ENCODE measurements at places on chromosomes 4 and X. TPM values are rescaled to one million over a fixed set of nuclear protein-coding genes. Genes with fewer than 3 reads are reported as not detected.

DNA sequence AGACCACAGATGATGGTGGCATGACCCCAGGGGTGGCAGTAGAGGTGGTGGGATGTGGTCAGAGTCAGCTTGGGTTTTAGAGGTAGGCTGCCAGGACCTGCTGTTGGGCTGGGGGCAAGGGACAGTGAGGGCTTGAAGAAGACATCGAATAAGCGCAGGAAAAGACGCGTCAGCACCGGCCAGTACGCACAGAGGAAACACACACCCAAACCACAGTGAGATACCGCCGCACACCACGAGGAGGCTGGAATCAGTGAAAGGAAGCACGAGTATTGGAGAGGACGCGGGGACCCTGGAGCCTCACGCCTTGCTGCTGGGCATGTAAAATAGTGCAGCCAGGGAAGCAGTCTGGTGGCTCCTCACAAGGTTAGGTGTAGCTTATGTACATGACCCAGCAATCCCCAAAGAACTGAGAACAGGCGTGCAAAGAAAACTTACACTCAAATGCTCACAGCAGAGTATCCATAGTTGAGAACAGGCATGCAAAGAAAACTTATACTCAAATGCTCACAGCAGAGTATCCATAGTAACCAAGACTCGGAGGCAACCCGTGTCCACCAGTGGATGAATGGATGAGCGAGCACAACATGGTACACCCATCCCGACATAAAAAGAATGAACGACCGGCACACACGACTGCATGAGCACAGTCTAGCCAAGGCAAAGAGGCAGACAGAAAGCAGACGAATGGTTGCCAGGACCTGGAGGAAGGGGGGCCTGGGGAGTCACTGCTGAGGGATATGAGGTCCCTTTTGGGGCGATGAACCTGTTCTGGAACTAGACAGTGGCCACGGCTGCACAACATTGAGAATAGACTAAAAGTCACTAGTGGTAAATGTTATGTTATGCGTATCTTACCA lies 13.3 kb downstream of the PDZD4 start:
- no peak for DNase-seq

Gene ERAS
- total RNA-seq = 0.36 TPM

Gene AR
- total RNA-seq = 13.1 TPM

DNA sequence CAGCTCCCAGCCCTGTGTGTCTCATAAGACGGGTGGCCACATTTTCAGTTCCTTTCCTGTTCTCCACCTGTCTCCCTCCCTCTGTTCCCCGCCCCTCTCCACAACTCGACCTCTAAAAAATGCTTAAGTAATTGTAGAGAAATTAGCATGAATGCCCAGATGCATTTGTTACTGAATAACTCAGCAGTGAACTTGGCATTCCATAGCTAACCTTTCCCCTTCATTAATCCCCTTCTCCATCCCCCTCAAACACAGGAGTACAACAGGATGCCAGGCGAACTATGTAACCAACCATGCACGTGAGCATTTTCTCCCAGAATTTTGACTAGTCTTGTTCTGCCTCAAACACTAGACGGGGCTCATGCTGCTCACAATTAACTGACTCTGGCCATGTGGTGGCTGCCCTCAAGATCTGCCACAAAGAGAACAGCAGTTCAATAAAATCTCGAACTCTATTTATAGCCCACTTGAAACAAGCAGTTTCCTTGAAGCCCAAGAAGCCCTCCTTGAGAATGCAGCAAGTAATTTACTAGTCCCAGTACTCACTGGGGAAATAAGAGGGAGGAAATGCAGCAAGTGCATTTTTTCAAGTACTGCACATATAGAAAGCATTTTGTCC lies 351.2 kb downstream of the ARHGAP24 start:
- DNase-seq = no peak

All from sciatic nerve (tissue), 2 donors.